ENCODE measurements at places on chromosomes 12 and 14.

- DNase-seq = peak; percentile 61
These were observed 65.8 kb upstream of the DACT1 start for GRCh38 chr14:58571769-58572472.

- no peak for DNase-seq
These were observed 251.5 kb downstream of the FOXN3 start for GRCh38 chr14:89165189-89166181.

GRCh38 chr14:100677554-100678468, 48.9 kb upstream of the DLK1 start:
- DNase-seq = no peak

GRCh38 chr12:93960521-93960920, 187.9 kb upstream of the PLXNC1 start:
- DNase-seq = no peak

DNA sequence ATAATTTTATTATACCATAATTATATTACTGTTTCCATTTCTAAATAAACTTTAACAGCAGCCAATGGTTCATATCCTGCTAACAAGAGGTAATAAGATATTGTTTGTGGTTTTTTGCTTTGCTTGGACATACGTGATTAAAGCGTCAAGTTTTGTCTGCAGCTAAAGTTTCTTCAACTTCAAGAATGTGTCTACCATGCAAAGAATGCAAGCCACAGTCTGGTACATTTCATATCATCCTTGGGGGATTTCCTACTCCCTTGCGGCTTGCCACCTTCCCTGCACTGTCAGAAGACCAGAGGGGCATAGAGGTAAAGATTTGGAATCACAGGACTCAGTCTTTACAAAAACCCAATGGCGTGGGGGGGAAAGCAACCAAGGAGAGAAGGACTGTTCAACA, 125.2 kb downstream of the MED13L start:
- no peak for DNase-seq

DNA sequence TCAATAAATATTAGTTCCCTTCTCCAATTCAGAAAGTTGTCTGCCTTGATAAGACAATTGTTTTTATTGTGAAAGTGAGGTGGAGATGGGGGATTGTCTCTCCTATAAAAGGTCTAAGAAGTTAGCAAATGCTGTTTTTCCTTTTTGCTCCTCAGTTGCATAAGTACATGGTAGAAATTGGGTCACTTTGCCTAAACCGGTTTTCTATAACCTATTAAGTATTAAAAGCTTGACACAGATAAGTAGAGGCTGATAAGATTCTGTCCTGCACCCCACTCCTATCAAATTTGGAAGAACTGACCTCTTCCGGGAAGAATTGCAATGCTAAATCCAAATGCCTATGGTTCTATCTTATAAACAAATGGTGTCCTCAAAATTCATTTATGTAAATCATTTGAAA, 7.0 kb downstream of the SLCO1B1 start:
- DNase-seq = no peak

DNA sequence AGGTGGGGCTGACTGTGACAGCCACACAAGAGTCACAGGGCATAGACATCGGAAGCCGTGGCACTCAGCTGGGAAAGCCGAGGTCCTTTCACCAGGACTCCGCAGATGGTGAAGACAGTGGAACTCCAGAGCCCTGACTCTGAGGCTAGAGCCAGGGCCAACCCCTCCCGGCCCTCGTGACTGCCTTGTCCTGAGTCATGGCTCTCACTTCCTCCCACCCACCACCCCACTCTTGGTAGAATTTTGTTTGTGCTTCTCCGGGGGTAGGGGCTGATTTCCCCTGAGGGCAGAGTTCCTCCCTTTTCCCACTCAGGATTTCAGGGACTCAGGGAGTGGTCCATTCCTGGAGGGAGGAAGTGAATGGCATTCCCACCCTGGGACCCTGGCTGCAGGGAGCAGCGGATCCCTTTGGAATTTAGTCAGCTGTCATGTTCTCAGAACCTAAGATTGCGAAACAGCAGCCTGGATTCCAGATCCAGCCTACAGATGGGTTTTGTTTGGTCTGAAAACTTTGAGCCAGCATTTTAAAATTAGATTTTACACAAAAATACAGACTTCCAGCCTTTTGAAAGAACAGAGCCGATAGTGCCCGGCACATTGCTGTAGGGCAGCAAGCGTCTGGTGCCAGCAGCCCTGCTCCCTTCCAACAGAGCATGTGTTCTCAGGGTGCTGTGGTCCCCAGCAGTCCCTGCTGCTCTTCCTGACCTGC, 50.7 kb downstream of the TPCN1 start:
- DNase-seq = no peak

DNA sequence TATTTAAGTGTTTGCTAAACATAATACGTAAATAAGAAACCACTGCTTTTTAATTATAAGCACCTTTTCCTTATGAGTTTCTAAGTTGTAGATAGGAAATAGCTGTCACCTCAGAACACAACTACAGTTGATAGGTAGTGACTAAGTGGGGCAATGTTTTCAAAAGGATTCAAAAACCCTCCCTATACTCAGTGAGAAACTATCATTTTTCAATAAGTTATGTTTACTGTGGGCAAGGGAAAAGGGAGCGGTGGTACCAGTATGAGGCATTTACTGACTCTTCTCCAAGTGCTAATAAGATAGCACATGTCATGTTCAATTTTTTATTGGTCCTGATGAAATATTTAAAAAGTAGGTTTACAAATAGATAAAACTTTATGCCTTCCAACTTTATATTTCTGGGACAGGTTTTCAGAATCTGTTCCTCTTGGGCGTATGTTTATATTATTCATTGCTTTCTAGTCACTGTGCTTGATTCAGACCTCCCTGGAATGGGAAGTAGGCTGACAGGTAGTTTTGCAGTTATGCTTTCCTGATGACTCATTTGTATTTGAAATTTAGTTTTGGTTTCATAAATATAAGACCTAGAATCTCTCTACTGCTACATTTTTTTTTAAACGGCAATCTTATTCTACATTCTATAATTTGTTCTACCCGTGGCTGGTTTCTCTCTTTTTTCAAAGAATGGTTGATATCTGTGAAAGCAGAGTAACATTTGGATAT, 153.1 kb downstream of the TMEM117 start:
- DNase-seq = no peak

DNA sequence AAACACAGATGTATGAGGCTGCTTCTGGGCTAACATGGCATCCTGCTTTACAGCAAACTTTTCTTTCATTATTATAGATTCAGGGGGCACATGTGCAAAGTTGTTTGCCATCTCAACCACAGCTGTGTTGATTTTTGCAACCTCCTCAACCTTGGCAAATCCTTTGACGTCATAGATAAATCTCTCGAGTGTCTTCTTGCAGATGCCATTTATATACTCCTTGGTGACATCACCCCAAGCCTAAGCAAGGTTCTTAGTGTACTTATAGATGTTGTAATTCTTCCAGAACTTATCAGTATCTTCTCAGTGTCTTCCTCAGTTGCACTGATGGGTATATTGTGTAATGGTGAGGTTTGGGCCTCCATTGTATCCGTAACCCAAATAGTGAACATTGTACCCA, 135.4 kb upstream of the RPH3A start:
- no peak for DNase-seq

- DNase-seq = peak; percentile 73
These were observed 28.2 kb downstream of the WBP11 start for GRCh38 chr12:14774906-14775635.

DNA sequence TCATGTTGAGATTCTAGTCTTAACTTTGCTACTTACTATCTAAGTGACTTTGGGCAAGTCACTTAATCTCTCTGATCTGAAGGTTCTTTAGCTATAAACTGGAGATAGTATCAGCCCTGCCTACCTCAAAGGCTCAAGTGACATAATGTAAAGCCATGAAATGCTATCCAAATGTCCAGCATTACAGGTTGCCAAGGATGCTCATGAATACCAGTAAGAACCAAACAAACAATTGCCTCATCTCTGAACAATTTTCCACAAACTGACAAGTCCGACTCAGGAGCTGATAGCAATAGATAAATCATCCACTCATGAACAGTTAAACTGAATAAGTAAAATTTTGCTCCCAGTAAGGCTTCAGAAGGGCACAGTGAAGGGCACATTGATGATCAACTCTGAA, 51.5 kb downstream of the LMNTD1 start:
- DNase-seq = no peak

- peak; percentile 69 for DNase-seq
These were observed 601 bp downstream of the ZNF839 start for GRCh38 chr14:102320033-102320660.

DNA sequence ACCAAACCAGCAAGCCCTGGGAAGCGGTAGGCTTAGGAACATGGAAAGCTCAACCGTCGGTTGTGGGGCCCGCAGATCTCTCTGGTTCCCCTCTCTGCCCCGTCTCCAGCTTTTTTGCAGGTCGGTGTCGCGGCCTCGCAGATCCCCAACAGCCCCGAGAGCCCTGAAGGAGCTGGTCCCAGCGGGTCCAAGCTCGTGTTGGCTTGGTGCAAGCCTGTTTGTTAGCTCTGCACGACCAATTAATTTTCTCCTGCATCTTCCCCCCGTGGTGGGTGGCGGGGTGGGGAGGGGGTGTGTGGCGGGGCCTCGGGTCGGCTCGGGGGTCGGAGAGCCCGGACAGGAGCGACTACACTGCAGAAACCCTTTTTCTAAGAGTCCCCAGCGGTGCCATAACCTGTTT, 449 bp upstream of the SLC24A4 start:
- DNase-seq = no peak

GRCh38 chr12:52903855-52904508, 894 bp downstream of the KRT8 start:
- peak; percentile 67 for DNase-seq

DNA sequence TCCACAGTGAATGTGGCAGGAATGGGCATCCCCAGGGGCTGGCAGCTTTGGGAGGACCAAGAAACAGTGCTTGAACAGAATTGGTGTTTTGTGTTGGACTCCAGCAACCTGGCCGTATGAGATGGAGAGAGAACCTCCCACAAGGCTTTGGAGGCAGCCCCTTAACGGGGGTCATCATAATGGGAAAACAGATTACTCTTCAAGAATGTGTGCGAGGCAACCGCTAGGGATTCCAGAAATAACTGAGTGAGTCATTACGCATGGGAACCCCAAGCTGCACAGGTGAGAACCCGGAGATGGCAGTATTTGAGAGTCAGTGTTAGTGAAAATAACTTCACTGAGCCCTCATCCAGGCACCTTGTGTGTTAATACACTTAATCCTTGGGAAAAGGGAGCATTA, 567.8 kb upstream of the TBX3 start:
- no peak for DNase-seq

DNA sequence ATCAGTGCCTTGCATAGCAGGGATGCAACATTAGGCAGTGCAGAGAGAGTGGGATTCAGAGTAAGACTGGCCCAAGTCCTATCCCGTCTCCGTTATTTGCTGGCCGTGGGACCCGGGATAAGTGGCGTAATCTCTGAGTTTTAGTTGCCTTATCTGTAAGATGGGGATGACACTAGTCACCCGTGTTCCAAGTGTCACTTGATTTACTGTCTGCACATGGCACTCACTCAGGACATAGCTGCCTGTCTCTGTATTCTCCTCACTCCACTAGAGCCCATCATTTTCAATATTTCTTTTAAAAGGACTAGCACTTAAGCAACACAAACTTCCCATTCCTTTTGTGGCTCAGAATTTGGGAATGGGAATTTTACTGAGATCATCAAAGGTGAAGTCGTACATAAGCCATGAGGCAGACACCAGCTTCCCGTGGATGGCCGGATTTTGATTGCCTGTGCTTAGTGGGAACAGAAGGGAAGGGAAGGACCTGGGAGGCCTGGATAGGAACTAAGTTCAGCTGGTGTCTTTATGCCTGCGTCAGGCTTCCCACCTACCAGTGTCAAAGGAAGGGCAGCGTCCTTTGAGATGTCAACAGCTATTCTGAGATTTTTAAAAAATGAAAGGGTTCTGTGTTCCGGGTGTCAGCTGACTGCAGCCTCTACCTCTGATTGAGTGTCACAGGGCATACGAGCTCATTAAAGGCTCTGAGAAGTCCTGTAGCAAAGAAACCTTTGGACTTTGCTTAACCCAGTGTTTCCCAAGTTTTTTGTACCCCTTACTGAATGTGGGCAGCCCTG, 361.4 kb downstream of the CACNA1C start:
- DNase-seq = no peak

GRCh38 chr14:51535443-51536044, 116.2 kb upstream of the FRMD6 start:
- DNase-seq = no peak

GRCh38 chr12:24979329-24979728, 30.4 kb upstream of the BCAT1 start:
- no peak for DNase-seq

DNA sequence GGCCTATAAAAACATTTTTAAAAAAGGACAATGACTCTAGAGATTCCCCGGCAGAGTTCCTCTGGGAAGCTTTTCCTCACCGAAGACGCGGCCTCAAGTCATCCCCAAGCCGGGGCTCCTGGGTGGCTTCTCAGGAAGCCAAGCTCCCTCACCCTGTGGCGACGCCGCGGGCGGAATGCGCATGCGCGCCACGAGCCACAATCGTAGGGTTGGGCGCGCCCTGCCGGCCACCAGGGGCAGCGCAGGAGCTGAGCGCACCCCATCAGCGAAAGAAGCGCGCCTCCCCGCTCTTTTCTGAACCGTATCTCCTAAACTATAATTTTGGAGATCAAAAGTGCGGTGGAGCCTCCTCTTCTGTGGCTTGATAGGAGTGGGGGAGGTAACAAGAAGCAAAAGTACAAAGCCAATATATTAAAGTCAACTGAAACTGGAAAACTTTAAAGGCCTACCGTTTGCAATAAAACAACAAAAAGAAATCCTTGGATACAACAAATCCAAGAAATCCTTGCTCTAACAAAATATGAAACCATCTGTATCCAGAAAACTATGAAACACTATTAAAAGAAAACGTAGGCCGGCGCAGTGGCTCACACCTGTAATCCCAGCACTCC, 17.4 kb upstream of the CHFR start:
- peak; percentile 99 for DNase-seq

DNA sequence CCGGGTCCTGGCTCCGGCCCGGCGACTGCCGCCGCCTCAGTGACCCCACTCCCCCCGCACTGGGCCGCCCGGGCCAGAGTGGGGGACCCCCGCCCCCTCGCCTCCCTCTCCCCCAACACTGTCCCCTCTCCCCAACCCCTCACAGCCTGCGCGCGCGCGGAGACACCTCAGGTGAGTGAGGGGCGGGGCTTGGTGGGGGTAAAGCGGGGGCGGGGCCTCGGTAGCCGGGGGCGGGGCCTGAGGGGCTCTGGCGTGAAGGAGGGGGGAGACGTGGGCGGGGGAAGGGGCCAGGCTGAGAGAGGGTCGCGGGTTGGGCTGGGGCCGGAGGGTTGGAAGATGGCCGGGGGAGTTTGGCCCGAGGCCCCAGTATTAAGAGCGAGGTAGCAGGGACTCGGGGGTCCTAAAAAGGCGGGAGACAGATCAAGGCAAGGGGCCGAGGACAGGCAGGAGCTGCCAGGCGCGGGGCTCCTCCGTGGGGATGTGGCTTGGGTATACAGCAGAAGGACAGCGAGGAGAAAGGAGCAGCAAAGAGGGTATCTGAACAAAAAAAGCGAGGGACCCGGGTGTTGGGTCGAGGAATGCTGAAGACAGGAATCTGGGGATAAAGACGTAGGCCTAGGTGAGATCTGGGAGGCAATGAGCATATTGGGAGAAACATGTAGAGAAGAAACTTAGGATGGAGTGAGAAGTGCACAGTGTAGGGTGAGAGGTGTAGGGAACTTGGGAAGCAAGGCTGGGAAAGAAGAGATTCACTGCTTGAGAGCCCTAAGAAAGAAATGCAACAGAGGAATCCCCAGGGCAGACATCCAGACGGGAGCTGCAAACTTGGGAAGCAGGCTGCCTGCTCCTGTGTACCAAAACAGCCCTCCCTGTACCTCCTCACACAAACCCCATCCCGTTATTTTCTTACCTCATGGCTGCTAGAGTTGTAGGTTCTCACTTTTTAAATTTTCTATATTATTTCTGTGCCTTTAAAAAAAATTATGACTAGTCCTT, 10.8 kb downstream of the SUOX start:
- peak; percentile 83 for DNase-seq

- peak; percentile 91 for DNase-seq
These were observed at the start of gene PCK2 for GRCh38 chr14:24093901-24094840. Gene PCK2, plus strand, starts transcription at chr14:24094311. Its CDS starts 95 bp downstream, at chr14:24094406.
